ENCODE measurements at places on chromosomes 16 and 17.

DNA sequence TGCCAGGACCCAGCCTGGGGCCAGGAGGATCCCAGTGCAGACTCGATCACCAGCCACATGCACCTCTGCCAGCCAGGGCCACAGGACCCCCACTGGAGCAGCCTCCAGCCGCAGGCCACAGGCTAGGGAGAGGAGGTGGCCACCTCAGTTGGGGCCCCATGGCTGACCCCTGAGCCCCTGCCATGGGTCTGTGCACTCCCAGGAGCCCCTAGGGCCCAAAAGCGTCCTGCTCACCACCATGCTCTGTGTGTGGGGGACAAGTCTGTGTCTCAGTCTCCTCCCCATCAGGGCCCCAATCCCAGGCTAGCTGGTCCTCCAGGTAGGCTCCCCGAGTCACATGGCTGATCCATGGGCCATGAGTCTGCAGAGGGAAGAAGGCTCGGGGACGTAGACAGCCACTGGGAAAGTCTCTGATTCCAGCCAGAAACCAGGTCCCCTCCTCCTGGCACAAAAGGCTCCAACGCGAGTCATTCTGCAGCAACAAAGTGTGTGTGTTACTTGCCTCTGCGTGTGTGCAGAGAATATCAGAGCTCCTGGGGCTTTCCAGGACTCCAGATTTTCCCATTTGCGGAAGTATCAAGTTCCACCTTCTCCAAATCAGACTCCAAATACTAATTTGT is 6.1 kb upstream of the PRSS8 start:
- H3K4me3 ChIP-seq = peak overlapping the region; percentile 80
- no peaks in the 10 kb centered on the region for H3K36me3 ChIP-seq
- H3K4me1 ChIP-seq = peaks cover 15% of the 10 kb centered on the region
- no peaks in the 10 kb centered on the region for H3K27me3 ChIP-seq
- peak overlapping the region; percentile 90 for H3K27ac ChIP-seq

DNA sequence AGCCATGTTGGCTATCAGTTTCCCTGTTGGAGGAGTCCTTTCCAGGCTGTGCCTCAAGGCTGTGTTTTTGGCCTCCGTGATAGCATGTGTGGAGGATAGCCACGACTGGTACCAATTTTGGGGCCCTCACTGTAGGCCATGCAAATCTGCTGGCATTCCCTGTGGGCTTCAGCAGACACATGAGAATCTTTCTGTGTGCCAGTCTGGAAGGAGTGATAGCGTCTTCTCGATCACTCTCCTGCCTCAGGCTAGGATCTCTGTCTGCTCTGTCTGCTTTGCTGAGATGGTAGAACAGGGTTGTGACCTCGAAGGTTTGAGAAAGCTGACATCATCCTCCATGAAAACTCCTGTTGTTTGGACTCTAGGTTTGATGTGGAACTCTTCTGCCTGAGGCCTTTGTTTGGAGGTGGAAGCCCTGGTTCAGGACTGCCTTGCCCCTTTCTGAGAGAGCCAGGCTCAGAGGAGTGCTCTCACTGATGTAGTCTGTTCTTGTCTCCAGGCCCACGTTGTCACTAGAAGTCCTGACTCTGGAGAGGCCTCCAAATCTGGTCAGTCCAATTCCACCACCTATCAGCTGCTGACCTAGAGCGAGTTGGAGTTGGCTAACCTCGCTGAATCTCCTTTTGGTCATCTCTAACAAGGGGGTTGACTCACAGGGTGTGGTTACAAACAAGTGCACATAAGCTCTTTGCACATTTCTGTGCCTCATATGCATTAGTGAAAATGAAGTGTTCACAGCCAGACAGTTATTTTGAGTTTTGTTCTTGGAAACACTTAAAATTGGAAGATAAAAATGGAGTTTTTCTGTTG is 12.1 kb upstream of the EDC4 start:
- H3K4me3 ChIP-seq = no peak overlapping the region
- peaks cover 38% of the 10 kb centered on the region for H3K4me1 ChIP-seq

DNA sequence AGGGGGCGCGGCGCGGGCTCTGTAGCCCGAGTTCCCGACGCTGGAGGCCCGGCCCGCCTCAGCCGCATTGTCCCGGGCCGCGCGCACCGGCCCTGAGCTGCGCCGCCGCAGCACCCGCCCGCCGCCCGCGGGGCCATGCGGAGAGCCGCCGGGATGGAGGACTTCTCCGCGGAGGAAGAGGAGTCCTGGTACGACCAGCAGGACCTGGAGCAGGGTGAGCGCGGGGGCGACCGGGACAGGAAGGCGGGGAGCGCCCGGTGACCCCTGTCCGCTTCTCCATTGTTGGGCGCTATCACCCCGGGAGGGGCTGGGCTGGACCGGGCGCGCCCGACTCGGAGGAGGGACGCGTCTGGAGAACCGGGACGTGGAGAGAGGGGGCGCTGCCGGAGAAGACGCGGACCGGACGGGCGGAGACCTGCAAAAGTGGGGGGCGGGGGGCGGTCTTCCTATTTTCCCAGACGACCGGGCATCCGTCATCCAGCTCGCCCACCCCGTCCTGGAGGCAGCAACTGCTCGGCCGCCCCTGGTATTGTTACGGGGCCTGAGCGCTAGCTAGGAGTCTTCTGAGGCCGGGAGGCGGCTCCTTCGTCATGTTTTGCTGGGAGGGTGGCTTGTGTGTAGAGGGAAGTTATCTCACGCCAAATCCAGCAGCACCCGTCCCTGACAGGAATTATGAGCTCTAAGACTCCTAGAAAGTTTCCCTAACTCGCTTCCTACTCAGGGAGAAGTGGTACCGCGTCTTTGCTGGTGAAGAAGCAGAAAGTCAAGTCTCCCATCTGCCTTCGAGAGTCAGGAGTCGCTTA is 678 bp downstream of the CDR2L start:
- peak overlapping the region; percentile 71 for H3K4me3 ChIP-seq
- no peak for DNase-seq
- H3K27me3 ChIP-seq = no peaks in the 10 kb centered on the region

- H3K4me1 ChIP-seq = no peaks in the 10 kb centered on the region
- no peak overlapping the region for H3K27ac ChIP-seq
- no peaks in the 10 kb centered on the region for H3K27me3 ChIP-seq
These were observed 35.2 kb downstream of the USP22 start for GRCh38 chr17:21007646-21008045.

DNA sequence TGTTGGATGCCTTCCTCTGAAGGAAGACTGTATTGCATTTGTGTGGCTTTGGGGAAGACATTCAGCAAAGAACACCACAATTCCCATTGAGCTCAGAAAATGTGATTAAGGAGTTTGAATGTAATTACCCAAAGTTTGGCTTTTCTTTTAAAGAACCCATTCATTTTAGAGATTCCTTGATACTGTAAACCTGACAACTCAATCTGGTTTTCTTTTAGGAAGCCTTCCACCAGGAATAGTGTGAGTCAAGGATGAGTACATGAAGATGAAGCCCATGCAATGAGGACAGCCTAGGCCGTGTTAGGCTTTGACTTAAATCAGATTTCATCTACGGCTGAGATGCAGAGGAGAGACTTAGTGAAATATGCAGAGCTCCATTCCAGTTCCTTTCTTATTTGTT is 271.7 kb upstream of the TBX2 start:
- H3K27ac ChIP-seq = no peak overlapping the region
- H3K27me3 ChIP-seq = no peaks in the 10 kb centered on the region
- H3K36me3 ChIP-seq = no peaks in the 10 kb centered on the region
- peaks cover 18% of the 10 kb centered on the region for H3K4me1 ChIP-seq

- DNase-seq = no peak
- H3K27me3 ChIP-seq = no peaks in the 10 kb centered on the region
- H3K36me3 ChIP-seq = no peaks in the 10 kb centered on the region
- no peaks in the 10 kb centered on the region for H3K4me1 ChIP-seq
- no peak overlapping the region for H3K4me3 ChIP-seq
- no peak overlapping the region for H3K27ac ChIP-seq
These were observed 276.0 kb upstream of the ZFHX3 start for GRCh38 chr16:73323880-73324279.

DNA sequence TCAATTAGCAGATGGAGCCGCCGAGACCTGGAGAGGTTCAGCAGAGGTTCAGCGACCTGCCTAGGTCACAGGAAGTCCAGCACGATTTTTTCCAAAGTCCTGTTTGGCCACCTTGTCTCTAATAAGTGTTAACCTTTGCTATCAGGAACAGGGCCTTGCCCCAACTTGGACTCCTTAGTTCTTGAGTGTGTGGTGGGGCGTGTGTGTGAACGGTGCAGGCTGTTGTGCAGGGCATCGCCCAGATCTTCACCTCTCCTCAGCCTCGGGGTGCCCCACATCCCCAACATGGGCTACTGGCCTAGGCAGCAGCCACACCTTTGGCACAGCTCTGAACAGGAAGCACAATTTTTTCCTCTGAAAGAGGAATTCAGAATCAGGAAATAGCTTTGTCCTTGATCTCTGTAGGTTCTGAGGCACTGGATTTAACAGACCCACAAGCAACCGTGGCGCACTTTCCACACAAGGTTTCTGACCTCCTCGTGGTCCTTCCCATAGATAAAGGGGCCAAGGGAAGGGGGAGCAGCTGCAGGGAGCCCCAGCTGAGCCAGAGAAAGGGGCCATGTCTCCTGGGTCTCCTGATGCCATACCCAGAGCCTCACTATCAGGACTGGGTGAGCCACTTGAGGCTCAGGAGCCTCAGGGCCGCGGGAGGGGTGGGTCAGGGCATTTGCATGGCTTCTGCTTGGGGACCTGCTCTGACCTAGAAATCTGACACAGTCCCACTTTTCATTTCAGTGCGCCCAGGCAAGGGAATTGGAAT is 10.4 kb downstream of the MPRIP start:
- DNase-seq = peak; percentile 18
- H3K4me3 ChIP-seq = no peak overlapping the region
- H3K36me3 ChIP-seq = peaks cover 17% of the 10 kb centered on the region
- no peaks in the 10 kb centered on the region for H3K27me3 ChIP-seq

DNA sequence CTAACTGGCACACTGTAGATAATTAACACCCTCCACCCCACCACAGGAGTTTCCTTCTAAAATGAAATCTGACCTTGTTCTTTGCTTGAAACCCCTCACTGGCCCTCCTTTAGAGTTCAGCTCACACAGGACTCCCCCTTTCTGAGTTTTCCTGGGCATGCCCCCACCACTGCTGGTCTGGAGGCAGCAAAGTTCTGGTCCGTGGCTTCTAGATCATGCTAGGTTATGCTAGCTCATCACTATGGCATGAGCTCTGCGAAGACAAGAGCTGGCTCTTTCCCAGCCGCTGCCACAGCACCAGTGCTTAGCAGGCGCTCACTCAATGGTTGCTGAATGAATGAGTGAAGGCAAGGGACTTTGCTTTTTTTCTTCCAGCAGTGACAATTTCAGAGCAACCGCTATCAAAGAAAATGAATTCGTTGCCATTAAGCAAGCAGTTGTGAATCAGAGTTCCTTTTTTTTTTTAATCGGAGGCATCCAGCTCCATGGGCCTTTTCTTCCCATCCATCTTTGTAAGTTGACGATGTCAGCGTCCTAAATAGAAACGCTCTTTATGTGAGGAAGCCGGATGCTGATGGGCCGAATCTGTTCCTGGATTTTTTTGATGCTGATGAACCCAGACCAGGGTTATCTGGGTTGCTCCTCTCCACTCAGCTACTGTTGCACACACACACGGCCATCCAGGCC is 80.8 kb upstream of the NOL11 start:
- no peak for DNase-seq
- H3K4me1 ChIP-seq = peaks cover 9% of the 10 kb centered on the region
- H3K27ac ChIP-seq = peak overlapping the region; percentile 48

- H3K27me3 ChIP-seq = no peaks in the 10 kb centered on the region
- H3K27ac ChIP-seq = no peak overlapping the region
- DNase-seq = no peak
- no peak overlapping the region for H3K4me3 ChIP-seq
These were observed 57.2 kb upstream of the SREBF1 start for GRCh38 chr17:17893801-17894644.

DNA sequence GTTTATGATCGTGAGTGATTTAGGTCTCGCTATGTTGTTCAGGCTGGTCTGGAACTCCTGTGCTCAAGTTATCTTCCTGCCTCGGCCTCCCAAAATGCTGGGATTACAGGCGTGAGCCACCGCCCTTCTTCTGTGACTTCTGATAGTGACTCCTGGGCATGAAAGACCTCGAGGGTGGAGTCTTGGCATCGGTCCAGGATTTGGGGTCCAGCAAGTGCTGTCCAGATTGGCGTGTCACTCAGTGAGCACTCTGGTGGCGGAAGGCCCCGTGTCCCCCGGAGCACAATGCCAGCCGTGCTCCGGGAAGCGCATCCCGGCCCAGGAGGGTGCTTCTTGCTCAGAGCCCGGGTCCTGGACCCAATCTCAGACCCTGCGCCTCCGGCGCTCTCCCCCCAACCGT is 6.8 kb downstream of the OR1F1 start:
- no peak overlapping the region for H3K27ac ChIP-seq
- H3K4me3 ChIP-seq = no peak overlapping the region
- H3K36me3 ChIP-seq = peaks cover 2% of the 10 kb centered on the region
- H3K27me3 ChIP-seq = peaks cover 49% of the 10 kb centered on the region
- peaks cover 14% of the 10 kb centered on the region for H3K4me1 ChIP-seq

GRCh38 chr16:9755081-9755480 is 427.1 kb downstream of the GRIN2A start:
- no peak for DNase-seq
- H3K4me3 ChIP-seq = no peak overlapping the region
- H3K4me1 ChIP-seq = no peaks in the 10 kb centered on the region
- no peaks in the 10 kb centered on the region for H3K27me3 ChIP-seq
- H3K27ac ChIP-seq = no peak overlapping the region
- no peaks in the 10 kb centered on the region for H3K36me3 ChIP-seq

DNA sequence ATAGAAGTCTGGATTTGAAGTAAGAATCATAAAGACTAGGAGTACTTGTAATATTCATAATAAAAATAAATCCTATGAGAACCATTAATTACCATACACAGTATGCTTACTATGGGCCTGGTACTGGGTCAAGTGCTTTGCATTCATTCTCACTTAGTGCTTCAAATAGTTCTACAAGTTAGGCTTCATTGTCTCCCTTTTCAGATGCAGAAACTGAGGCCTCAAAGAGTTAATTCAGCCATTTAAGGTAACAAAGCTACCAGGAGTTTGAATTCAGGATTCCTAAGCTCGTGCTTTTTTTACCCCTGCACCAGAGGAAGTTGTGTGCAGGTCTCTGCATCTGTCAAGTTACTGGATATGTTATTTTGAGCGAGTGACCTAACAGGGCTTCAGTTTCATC is 1098.4 kb upstream of the EEF2KMT start:
- H3K27me3 ChIP-seq = peaks cover 1% of the 10 kb centered on the region
- no peak overlapping the region for H3K27ac ChIP-seq
- no peak overlapping the region for H3K4me3 ChIP-seq

DNA sequence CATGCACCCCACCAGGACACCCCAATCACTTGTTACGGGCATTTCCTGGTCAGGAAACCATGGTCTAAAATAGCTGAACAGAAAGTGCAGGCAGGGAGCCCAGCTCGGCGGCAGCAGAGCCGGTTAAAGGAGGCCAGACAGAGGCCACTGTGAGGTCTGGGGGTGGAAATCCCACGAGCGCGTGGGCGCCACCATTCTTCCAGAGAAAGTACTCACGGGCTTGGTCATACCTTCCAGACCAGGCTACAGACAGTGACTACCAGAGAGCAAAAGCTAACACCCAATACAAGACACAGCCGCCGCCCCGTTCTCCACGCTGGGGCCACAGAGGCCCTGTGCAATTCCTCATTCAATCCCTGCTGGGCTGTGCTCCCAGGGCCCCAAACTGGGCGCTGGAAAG is 11.9 kb downstream of the CEP131 start:
- peaks cover 3% of the 10 kb centered on the region for H3K4me1 ChIP-seq
- H3K27me3 ChIP-seq = no peaks in the 10 kb centered on the region
- DNase-seq = no peak
- no peak overlapping the region for H3K4me3 ChIP-seq

Measured in naive thymus-derived CD8-positive, alpha-beta T cell (primary cell).